ENCODE measurements at places on chromosomes 6 and 20.
A peak's percentile ranks its signal among the peaks of the same experiment; 100 is the strongest.

GRCh38 chr6:106334646-106335448 lies 9.3 kb upstream of the ATG5 start:
- peak; percentile 76 for DNase-seq

- no peak for DNase-seq
These were observed 12.2 kb downstream of the MAPRE1 start for GRCh38 chr20:32831982-32832381.

DNA sequence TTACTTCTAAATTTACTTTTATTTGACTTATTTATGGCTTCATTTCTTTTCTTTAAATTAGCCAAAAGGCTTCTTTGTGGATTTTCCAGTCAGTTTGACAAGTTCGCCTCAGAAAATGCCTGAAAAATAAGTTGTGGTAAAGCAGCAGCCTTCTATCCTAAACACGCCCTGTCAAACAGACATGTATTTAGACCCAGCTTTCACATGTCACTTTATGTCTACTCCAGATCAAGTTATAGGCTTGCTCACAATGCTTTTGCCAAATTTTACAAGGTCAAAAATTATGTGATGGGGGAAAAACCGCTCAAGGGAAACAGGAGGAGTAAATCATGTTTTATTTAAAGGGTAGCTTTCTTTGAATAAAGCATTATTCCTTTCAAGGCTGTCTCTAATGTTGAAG lies 615.0 kb downstream of the HDGFL1 start:
- DNase-seq = no peak

DNA sequence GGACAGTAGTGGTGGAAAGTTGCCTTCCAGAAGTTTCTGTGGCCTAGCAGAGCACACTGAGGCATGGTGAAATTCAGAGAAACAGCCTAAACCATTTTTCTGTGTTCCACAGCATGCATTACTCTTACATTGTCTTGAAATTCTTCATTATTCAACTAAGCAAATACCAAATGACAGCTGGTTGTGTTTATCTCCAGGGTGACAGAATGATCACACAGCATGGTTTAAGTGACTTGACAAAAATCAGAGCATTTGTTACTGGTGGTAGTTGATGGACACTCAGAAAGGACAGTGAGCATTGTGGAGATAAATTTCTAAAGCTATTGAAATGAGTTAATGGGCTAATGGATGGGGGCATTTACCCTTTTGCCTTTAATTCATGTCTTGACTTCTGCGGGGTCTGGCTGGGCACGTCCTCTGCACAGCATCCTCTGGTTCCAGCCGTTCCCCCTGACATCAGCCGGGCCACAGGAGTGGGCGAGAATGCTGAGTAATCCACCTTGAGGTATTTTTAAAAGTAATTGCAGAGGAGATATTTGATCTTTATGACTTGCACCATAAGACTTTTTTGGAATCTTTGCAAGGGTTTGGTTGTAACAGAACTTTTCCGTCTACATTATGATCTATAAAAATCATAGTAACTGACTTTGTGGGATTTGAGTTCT lies 78.9 kb upstream of the SCP2D1 start:
- peak; percentile 76 for DNase-seq

- no peak for DNase-seq
These were observed 805 bp downstream of the FRS3 start for GRCh38 chr6:41778895-41779294.

- no peak for DNase-seq
These were observed 141.5 kb downstream of the OR2B2 start for GRCh38 chr6:27770724-27771123.

DNA sequence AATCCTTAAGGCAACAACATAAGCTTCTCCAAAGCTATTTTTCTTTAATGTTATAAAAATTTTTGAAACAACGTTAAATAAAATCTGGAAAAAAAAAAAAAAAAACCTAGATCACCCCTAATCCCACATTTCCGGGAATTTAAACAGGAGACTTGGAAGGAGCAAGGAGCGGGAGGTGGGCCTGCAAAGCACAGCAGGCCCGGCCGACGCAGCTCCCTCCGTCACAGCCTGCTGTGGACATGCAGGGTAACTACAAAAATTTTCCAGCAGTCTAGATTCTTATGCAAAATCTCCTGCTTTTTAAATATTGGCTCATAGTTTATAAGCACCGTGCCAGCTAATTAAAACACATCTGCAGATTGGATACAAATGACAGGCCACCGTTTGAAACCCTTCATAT lies 23.5 kb downstream of the FOXF2 start:
- DNase-seq = no peak

DNA sequence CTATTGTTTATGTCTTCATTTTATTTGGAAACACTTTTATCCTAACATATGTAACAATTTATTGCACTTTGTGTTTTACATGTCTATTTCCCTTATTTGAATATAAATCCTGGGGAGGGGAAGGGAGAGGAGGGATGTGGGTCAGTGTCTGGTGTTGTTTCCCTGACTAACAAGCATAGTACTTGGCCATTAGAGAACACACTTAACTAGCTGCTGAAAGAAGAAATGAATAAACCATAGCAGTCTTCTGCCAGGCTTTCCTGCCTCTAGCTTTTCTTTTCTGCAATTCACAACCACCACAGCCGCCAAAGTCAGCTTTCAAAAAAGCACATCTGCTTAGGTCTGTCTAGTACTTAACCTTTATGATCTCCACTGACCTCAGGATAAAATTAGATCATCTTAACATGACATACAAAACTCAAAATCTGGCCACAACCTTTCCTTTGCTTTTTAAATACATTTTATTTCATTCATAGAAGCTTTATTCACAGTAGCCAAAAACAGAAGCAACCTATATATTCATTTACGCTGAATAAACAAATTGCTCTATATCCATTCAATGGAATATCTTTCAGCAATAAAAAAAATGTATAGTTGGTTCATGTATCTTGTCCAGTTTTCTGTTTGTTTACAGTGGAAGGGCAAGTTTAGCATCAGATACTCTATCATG lies 16.3 kb downstream of the PDSS2 start:
- no peak for DNase-seq

DNA sequence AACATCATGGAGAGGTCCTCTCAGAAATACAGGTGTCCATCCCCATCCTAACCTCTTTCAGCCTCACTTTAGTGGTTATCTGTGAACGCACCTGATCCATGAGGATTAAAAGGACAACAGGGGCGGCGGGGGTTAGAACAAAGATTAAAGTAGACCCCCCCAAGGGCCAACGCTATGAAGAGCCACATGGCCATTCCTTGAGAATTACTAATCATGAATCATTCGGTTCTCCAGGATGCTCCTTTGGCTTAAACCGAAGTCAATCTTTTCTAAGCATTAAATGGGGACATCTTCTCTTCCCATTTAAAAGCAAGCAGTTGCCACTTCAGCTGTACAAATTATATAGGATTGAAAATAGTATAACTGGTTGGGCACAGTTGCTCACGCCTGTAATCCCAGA lies 212.4 kb downstream of the GMPR start:
- DNase-seq = no peak

GRCh38 chr6:24891004-24891403 lies 44.8 kb downstream of the RIPOR2 start:
- no peak for DNase-seq

DNA sequence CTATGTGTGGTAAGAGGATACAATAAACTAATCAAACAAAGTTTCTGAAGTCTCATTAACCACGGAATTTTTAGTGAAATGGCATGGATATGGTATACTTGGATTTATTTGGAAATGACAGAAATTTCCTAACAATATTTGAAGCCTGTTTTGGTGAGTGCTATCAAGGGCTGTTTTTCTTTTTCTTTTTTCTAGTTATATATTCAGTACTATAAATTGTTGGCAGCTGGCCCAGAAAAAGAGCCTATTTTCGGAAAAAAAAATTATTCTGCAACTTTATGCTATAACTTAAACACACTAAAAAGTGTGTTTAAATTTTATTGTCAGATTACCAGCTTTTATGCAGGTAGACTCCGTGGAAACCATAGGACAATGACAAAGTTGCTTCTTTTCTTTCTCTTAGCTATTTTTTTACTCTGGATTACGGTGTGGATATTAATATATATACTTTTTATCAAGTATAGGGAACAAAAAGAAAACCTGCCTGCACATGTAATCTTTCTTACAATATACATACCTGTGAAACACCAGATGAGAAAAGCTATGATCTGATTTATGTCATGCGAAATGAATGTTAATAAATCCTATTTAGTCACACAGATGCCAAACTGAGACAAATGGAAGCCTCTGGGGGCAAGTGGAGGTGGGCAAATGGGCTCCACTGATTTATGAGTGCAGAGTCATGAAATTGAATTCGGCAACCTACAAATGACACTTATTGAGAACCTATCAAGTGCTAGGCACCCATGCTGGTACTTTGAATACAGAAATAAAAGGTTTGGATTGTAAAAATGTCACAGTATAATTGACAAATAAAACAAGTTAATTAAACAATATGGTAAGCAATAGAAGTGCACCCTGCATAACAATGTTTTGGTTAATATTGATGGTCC lies 919.5 kb upstream of the FLRT3 start:
- no peak for DNase-seq

DNA sequence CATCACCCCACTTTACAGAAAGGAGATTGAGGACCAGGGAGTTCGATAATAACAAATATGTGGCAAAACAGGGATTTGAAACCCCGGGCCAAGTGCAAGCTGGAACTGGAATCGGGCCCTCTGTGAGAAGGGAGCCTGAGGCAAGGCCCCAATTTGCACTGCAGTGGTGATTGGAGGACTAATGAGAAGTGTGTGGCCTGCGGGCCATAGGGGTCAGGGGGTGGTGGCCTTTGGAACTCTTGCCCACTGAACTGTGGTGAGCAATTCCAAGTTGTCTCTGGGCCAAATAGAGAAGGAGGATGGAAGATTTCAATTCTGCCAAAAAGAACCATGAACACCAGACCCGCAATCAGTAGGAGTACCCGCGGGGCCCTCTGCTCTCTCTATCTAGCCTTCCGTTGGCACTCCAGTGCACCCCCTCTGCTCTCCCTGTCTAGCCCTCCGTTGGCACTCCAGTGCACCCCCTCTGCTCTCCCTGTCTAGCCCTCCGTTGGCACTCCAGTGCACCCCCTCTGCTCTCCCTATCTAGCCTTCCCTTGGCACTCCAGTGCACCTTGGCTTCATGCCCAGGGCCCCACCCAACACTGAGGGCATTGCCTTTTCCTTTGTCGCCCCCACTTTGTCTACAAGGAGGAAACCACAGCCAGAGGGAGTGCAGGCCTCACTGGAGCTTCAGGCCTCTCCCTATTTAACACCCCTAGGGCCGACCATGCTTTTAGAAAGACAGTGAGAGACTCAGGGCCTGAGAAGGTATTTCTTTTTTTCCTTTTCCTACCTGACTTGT lies 6.0 kb upstream of the PTPRA start:
- no peak for DNase-seq

GRCh38 chr6:45483021-45483420 lies 105.3 kb upstream of the SUPT3H start:
- DNase-seq = no peak

DNA sequence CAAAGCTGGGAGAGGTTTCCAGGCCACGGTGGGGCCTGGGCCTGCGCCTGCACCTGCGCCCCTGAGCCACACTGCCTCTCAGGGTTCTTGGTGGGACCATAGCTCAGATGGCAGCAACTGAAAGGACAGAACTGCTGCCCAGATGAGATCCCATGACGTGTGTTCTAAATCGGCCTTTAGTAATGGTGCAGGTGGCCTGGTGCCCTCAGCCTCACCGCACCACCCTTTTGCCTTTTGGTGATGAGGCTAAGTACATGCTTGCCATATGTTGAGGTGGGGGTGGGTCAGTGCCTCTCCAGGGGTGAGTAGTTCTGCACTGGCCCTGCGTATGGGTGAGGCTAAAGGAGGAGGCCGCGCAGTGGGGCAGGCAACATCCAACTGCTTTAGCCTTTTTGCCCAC lies 7.4 kb downstream of the PSMG4 start:
- no peak for DNase-seq

DNA sequence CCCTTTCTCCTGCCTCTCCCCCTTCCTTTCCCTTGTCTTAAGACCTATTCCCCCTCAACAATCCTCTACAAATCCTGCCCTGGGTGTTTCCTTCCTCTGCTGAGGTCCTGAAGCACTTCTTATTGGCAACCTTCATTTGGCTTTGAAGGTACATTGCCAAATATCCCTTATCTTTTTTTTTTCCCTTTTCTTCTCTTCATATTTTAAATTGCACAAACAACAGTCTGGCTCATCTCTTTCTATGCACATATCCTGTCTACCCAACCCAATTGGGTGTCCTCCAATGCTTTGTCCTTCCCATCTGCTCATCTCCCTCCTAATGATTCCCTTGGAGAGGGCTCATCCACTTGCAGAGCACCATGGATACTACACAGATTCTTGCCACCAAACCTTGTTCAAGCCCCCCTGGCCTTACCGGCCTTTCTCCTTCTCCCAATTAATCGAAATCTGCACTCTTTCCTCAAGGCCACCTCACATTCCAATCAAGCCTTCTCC lies 537.9 kb upstream of the JARID2 start:
- no peak for DNase-seq

- DNase-seq = no peak
These were observed 547.1 kb upstream of the ZNF337 start for GRCh38 chr20:26243731-26244130.

GRCh38 chr6:147508866-147509608 lies 547 bp downstream of the SAMD5 start:
- peak; percentile 81 for DNase-seq

GRCh38 chr6:125791151-125791819 lies 525 bp downstream of the NCOA7 start:
- DNase-seq = peak; percentile 59

DNA sequence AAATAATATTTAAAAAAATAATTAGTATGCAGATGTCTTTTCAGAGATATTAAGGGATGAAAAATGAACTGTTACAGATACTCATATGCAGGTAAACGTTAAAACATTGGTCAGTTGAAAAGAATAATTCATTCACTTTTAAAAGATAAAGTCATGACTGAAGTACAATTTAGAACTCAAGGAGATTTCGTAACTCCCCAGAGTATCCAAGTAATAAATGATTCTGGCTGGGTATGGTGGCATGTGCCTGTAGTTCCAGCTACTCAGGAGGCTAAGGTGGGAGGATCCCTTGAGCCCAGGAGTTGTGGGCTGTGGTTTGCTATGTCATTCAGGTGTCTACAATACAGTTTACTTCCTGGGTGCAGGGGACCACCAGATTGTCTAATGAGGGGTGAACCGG lies 122.3 kb upstream of the TMEM181 start:
- DNase-seq = no peak

DNA sequence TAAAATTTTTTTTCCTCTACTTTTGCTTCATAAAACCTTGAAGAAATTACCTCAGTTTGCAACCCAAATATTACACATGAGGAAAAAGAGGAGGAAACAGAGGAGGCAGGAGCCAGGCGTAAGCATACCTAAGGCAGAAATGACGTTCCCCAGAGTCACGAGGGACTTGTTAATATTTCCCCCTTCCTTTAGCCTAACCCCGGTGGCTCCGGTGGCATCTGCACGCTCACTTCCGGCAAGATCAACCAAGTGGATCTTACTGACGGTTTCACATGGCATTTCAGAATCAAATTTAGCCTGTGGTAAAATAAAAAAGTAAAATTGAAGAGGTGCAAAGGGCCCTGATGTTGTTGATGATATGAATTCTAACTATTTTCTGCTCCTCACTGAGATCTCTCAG lies 67.4 kb downstream of the KIF16B start:
- DNase-seq = no peak

- no peak for DNase-seq
These were observed 4.4 kb downstream of the MYB start for GRCh38 chr6:135185483-135185882.
